ENCODE measurements at places on chromosomes 3 and 15.

DNA sequence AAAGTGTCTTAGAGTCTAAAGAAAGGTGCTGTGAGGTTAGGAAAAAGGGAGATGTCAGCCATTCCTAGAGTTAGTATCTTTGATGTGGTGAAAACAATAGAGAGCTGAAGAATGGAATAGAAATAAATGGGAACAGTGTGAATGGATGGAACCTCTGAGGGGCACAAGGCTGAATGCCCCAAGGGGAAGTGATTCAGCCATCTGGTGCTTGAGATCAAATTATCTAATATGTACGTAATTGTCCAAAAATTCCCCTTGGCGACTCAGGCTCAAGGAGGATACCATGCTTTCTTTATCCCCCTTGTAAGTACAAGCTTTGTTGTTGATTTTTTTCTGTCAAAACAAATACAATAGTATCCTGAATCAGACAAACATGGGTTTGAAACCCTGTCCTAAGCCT, 361.6 kb downstream of the LSAMP start:
- DNase-seq: no peak

DNA sequence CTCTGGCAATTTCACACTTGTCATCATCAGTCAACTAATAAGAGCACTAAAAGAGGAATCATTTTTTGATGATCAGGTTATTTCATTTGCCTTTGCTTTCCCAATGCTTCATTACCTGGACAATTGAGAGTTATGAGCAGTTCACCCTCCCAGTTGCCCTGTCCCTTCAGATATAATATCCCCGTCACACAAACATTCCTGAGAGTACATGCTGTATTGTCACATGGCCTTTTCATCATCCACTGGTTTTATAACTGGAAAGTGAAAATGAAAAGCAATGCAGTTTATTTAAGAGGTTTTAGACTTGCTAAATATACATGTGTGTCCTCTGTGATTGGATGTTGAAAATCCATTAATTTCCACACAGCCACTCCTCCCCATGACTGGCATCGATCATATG, 9.0 kb downstream of the RORA start:
- DNase-seq: no peak

- DNase-seq: no peak
Observed at GRCh38 chr3:43001094-43001553, 22.0 kb downstream of the GASK1A start.

DNA sequence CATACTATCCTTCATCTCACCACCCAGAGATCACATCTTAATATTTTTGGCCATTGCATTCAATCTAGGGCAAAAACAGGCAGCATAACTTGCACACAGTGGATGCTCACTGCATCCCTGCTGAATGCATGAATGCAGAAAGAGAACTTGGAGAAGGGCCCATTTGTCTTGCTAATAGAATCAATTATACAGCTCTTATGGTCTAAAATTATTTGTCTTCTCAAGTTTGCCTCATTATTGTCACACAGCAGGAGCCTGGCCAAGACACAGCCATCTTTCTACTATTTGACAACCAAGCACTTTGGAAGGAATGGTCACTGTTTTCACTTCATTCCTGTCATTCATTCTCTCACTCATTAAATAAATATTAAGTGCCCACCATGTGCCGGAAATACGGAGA, 1.2 kb upstream of the ARHGEF26 start:
- no peak for DNase-seq

GRCh38 chr15:64110950-64111678, 15.3 kb downstream of the SNX1 start:
- DNase-seq: no peak

DNA sequence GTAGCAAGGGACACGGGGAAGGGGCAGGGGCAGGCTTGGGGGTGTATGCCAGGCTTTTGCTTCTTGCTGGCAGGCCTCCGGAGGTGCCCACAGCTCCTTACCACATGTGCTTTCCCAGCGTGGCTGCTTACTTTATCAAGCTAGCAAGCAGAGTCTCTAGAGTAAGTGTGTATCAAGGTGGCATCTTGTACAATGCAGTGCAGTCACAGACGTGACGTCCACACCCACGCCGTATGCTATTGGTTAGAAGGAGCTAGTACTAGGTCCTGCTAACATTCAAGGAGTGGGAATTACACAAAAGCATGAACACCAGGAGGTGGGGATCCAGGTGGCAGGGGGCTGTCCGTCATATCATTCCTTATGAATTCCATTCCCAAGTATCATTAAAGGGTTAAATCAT, 15.3 kb upstream of the AGBL1 start:
- DNase-seq: no peak

GRCh38 chr3:34238407-34238806, 440.0 kb downstream of the PDCD6IP start:
- no peak for DNase-seq

Data from stimulated activated CD4-positive, alpha-beta T cell treated with anti-CD3 and anti-CD28 coated beads, Interleukin-1b, Interleukin-23, amount 100 ng/mL, for 24 hours (primary cell).